ENCODE measurements at places on chromosomes 16 and 17. TPM values are rescaled to one million over a fixed set of nuclear protein-coding genes. Genes with fewer than 3 reads are reported as not detected.

Gene OR3A2
- total RNA-seq: not detected

Gene ZG16
- total RNA-seq: not detected

GRCh38 chr16:89598199-89598598, 15.2 kb upstream of the DPEP1 start:
- DNase-seq: no peak

GRCh38 chr16:29777576-29778350, at the start of gene ZG16:
ZG16 (plus strand) TSS chr16:29778256; CDS start chr16:29779267, 1,011 bp downstream.
- no peak for DNase-seq

Gene CSH2
- not detected for total RNA-seq
